Activated CD4-positive, alpha-beta T cell treated with anti-CD3 and anti-CD28 coated beads, Interleukin-2, amount 50 U/mL, for 1 hour (primary cell): ENCODE measurements at places on chromosomes 2 and 18.

DNA sequence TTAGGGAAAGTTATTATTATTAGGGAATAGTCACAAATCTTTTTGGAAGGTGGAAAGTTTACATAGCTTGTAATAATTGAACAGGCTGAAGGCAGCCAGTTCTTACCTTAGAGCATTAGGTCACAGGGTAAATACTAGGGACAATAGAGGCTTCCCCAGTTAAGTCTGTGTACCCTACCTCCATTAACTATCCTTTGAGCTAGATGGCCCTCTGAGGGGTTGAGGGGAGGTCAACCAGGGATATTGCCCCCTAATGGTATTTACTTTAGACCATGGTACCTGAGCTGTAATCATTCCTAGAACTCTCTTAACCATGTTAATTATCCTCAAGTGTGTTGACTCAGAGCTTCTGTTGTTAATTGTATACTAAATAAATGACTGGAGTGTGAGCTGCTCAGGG, 120.5 kb upstream of the SCN7A start:
- DNase-seq = no peak

- peak; percentile 56 for DNase-seq
Observed at GRCh38 chr2:37625796-37626571, 45.5 kb downstream of the CDC42EP3 start.

- DNase-seq = no peak
Observed at GRCh38 chr18:21490748-21491147, 109.8 kb downstream of the ESCO1 start.

GRCh38 chr2:175180701-175181103, 808 bp downstream of the ATP5MC3 start:
- DNase-seq = peak; percentile 26

GRCh38 chr2:3117650-3118216, 259.9 kb downstream of the EIPR1 start:
- no peak for DNase-seq

DNA sequence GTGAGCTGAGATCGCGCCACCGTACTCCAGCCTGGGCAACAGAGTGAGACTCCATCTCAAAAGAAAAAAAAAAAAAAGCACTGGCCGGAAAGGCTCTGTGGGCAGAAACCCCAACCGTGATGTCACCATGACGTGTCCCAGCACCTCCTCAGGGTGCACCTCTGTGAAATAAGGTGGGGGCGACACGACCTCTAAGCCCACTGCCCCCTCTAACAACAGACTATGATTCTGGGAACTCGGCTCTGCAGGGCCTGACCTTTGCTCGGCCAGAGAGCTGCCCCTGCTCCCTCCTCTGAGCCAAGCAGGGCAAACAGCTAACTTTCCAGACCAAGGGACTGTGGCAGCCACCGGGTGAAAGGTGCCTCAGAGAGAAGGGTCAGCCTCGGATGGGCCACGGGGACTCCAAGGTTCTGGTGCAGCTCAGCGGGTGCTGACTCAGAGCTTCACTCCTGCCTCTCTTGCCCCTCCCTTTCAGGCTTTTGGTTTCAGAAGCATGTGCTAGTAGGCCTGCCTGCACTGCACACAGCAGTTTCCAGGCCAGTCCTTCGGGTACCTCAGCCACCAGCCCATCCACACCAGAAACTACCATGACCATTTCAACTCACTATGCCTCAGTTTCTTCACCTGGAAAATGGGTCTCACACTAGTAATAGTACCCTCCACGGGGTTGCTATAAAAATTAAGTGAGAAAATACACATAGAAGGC, 8.0 kb downstream of the TMBIM1 start:
- DNase-seq = peak; percentile 54

GRCh38 chr2:121455446-121455845, 75.2 kb upstream of the RNU4ATAC start:
- no peak for DNase-seq

- no peak for DNase-seq
Observed at GRCh38 chr2:220064111-220065030, 436.9 kb downstream of the SLC4A3 start.

DNA sequence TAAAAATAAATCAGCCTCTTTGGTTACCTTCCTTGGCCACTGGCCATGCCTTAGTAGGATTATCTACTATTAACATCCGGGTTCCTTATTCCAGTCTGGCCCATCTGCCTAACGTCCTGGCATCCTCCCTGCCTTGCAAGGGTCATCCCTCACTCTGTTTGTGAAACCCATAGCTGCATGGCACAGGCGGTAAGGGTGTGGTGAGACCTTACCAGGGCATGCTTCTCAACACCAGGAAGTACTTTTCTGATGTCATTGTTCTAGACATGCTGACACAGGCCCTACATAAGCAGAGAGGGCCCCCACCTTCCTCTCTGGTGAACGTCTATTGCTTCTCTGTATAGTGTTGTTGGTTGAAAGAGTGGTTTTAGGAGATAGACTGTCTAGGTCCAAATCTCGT, 296.8 kb upstream of the SPRED2 start:
- no peak for DNase-seq

GRCh38 chr2:75277111-75277510, 77.8 kb upstream of the TACR1 start:
- DNase-seq = no peak
